ENCODE measurements at places on chromosomes 6 and 20.

- no peak for DNase-seq
These were observed 212.9 kb downstream of the COL19A1 start for GRCh38 chr6:70079241-70079640.

GRCh38 chr6:94835264-94835663, 742.1 kb upstream of the MANEA start:
- no peak for DNase-seq

- DNase-seq = no peak
These were observed 12.0 kb downstream of the TCP1 start for GRCh38 chr6:159777240-159777904.

DNA sequence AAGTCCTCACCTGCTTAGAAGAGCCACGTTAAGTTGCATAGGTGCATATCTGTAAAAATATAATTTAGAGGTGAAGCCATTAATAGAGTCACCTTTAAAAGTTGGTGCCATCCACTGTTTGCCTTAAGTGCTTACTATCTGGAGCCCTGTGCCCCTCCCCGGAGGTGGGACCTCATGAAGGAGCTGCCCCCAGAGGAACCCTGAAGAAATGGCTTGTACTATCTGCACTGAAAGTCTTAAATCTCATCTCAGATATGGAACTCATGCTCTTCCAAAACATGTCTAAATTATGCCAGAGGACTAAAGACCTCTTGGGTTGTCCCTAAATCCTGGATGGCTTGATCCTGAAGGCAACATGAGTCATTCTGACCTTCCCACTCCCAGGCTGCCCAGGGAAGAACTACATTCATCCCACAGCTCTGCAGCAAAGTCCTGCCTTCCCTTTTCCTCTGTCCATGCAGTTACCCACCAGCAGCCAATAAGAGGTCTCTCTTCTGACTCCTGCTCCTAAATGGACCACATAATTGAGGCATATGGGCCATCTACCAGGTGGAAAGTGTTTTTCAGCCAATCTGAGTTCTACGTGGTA, 85.3 kb downstream of the ASXL1 start:
- no peak for DNase-seq

GRCh38 chr6:148969603-148970061, 222.8 kb downstream of the UST start:
- no peak for DNase-seq

GRCh38 chr6:160766657-160766988, 64.6 kb downstream of the PLG start:
- no peak for DNase-seq

- DNase-seq = no peak
These were observed 254.7 kb downstream of the EYS start for GRCh38 chr6:65452333-65452732.

GRCh38 chr20:33656010-33656782, 5.9 kb upstream of the C20orf144 start:
- no peak for DNase-seq

GRCh38 chr6:40398810-40399477, 188.2 kb downstream of the LRFN2 start:
- no peak for DNase-seq

GRCh38 chr6:7761051-7761450, 35.2 kb downstream of the BMP6 start:
- no peak for DNase-seq

- no peak for DNase-seq
These were observed 10.5 kb upstream of the PCMTD2 start for GRCh38 chr20:64244870-64245603.

DNA sequence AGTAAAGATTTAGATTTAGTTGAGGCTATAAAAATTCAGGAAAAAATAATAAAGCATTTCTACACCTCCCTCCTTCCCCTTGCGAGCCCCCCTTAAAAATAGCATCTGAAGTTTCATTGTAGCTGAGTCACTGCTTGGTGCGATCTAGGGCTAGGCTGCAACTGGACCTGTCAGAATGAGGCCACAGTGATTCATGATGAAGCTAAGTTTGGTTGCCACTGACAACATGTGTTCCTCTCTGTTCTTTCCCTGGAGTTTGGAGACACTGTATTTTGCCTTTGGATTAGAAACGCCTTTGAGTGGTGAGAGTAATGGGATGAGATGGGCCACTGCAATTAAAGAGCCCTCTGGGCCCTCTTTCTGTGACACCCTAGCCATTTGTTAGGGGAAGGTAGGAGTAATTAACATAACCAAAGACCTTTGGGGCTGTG, 334.1 kb downstream of the NRN1 start:
- DNase-seq = no peak

DNA sequence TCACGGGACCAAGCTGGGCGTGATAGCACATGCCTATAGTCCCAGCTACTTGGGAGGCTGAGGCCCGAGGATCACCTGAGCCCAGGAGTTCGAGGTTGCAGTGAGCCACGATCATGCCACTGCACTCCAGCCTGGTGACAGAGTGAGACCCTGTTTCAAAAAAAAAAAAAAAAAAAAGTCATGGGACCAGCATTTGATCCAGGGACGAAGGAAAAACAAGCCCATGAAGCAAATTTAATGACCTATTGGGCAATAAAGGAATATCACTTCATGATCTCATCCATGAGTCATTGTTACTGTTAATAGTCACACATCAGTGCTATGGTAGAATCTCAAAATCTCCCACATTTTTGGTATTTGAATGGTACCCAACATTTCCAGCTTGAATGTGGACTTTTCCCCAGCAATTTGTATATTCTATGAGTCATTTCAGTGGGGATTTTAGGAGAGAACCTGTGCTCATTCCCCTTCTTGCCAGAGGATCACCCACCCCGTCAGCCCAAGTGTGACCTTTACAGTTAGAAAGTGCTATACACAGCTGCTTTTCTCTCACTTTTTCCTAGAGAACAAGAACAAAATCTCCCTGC, 8.5 kb upstream of the SOD2 start:
- DNase-seq = no peak

DNA sequence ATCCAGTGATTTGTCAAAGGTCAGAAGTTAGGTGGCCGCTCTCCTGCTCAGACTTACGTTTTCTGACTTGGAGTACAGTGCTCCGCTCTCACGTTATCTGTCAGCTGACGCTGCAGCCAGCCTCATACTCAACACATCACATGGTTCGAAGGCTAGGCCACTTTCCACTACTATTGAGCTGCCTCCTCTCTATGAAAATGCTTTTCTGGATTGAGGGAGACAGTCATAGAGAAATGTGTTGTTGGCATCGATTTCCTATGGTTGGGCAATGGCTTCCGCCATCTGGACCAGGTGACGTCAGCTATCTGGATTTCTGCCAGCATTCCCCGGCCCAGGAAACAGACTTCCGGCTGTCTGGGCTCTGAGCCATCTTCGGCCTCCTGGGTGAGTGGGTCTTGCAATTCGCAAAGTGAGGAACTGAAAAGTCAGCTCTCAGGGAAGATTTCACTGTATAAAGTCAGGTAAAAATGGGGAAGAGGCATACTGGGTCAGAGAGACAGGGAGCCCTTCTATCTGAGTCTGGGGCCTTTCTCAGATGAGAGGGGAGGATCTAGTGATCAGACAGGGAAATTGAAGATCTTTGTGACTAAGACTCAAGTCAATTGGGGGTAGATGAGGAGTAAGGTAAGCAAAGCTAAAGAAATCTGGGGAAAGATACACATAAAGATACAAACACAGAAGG, 37.5 kb upstream of the IER3 start:
- no peak for DNase-seq

DNA sequence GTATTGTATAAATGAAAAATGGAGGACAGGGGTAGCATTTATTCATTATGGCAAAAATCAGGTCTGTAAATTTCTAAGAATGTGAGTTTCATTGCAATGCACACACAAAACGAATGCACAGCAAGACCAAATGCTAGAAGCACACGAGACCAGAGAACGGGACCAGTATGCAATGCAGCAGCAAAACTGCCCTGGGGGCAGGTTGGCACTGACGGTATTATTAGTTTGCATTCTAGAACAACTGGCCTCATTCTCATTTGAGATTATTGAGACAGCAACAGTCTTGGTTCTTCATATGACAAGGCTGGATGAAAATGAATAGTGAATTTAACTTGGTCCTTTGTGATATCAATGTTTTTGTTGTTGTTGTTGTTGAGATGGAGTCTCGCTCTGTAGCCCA, 9.0 kb upstream of the MTRES1 start:
- DNase-seq = no peak

DNA sequence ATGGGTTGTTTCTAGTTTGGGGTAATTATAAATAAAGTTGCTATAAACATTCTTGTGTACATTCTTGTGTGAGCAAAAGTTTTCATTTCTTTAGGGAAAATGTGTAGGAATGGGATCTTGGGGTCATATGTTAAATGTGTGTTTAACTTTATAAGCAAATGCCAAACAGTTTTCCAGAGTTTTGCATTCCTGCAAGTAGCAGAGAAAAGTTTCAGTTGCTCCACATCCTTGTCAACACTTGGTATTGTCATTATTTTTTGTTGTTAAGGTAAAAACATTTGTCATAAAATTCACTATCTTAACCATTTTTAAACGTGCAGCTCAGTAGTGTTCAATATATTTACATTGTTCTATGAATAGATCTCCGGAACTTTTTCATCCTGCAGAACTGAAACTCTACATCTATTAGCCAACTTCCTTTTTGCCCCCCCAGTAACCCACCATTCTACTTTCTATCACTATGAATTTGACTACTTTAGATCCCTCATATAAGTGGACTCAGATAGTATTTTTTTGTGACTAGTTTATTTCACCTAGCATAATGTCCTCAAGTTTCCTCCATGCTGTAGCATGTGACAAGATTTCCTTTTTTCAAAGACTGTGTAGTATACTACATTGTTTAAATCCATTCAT, 48.4 kb downstream of the PHACTR2 start:
- no peak for DNase-seq

DNA sequence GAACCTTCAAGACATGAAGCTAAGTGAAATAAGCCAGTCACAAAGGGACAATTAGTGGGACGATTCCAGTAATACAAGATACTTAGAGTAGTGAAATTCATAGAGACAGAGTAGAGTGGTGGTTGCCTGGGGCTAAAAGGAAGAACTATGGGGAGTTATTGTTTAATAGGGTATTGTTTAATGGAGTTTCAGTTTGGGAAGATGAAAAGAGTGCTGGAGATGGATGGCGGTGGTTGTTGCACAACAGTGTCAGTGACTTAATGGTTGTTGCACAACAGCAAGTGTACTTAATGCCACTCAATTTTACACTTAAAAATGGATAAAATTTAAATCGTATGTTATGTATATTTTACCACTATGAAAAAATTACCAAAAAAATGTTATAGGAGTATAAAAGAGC, 209.7 kb upstream of the TENT5A start:
- DNase-seq = no peak

GRCh38 chr6:104702126-104702841, 157.4 kb downstream of the HACE1 start:
- no peak for DNase-seq

- DNase-seq = no peak
These were observed 143.5 kb downstream of the PDE7B start for GRCh38 chr6:135994857-135995544.

DNA sequence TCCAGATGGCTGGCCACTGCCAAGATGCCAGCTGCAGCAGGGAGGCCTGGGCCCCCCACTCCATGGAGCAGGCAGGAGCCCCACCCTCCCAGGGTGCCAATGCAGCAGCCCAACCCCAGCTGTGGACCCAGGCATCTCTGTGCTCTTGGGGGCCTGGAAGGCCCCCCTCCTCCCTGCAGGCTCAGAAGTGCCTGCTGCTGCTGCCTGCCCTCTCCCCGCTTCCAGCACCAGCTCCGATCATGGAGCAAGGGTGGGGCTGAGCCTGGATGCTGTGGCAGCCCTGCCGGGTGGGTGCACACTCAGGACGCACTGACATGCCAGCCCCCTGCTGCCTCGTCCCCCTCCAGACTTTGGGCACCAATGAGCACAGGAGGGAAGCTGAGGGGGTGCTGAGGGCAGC, 14.8 kb upstream of the ABCC10 start:
- DNase-seq = no peak

Measured in effector memory CD8-positive, alpha-beta T cell (primary cell).